ENCODE measurements at places on chromosomes 6 and 20.

- DNase-seq, result no peak
Observed at GRCh38 chr6:133337308-133337707, 96.2 kb downstream of the EYA4 start.

GRCh38 chr20:1526310-1526709 lies 31.2 kb downstream of the SIRPD start:
- no peak for DNase-seq

DNA sequence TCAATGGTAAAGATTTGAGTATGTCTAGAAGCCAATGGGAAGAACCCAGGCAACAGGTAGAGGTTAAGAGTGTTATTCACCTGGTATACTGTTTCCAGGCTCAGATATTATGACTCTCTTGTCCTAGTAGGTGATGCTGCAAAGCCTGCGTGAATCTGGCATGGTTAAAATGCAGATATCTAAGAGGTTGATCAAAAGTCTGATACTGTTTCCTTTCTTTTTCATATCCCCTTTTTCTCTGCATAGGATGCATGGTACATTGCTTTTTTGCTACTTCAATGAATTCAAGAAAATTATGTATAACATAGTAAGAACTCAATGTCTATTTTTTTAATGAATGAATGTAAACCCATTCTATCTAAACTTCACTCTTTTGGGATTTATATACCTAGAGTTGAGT lies 284.3 kb upstream of the KHDRBS2 start:
- no peak for DNase-seq

DNA sequence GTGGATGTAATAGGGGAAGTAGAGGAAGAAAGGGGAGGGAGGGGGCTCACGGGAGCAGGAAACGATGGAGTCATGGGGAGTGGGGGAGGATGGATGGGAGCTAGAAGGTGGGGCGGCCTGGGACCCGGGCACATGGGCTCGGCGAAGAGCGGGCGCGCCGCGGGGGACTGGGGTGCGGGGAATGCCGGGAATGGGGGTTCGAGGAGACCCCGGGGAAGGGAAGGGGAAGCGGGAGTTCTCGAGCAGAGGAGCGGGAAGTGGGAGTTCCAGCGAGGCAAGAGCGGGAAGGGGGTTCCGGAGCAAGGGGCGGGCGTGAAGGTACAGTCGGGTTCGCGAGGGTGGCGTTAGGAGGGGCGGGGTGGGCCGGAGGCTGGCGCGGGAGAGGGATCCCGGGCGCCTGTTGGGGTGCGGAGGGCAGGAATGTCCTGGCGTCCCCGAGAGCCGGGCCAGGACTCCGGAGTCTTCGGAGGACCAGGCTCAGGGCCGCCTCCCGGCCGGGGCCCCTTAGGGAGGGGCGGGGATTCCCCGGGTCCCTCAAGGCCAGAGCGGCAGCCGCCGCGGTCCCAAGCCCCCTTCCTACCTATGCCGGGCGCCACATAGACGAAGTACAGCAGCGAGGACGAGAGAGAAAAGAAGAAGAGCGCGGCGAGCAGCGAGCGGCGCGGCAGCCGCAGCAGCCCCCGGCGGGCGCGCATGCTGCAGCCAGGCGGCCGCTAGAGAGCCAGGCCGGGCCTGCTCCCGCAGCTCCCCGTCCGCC lies 504 bp downstream of the B4GALT5 start:
- DNase-seq, result peak; percentile 62

GRCh38 chr6:94052749-94053148 lies 633.4 kb upstream of the EPHA7 start:
- peak; percentile 35 for DNase-seq

DNA sequence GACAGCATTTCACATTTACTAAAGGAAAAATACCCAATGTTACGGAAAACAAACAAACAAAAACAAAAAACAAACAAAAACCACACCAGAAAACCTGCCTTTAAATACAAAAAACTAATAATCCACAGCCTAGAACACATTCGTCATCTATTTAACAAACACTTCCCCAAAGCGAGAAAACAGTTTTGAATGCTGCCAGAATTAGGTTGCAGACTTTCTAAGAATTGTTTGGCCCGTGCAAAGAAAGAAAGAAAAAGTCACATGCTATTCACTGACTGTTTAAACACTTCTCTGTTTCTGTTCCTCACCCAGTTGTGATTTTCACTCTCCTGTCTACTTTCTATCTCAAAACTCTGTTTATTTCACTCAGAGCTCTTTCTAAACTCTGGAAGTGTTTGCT lies 52.5 kb downstream of the BCAS1 start:
- DNase-seq, result no peak

DNA sequence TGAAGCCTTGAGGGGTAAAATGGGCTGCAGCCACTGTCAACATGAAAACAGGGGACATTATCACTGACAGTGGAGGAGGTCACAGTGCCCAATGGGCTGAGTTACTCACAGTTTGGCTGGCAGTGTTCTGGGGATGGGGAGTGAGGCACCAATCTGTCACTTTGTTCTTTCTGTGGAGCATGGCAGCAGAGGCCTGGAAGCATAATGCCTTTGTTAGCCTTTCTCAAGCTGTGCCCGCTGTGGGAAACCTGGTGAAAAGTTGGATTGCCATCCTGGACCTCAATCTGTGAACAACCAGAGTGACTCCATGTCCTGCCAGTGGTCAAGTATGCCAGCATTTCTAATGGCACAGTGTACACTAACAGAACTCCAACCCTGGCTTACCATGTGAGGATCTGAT lies 143.6 kb downstream of the OR2B2 start:
- no peak for DNase-seq

DNA sequence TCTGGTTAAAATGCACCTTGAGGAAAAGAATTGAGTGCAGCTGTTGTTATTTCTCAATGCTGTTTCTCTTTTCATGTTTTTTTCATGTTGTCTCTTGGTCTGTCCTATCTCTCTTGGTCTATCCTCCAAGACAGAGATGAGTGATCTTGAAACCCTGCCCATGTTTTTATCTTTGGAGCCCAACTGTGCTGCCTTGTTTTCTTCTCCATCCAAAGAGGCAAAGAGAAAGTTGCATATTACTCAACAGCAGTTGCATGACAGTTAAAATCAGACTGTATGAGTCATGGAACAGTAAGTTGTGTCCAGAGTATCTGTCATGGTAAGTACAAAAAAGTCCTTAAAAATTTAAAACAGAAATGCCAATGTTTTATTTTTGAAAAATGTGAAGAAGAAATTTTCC lies 26.2 kb downstream of the BCAS1 start:
- DNase-seq, result no peak

DNA sequence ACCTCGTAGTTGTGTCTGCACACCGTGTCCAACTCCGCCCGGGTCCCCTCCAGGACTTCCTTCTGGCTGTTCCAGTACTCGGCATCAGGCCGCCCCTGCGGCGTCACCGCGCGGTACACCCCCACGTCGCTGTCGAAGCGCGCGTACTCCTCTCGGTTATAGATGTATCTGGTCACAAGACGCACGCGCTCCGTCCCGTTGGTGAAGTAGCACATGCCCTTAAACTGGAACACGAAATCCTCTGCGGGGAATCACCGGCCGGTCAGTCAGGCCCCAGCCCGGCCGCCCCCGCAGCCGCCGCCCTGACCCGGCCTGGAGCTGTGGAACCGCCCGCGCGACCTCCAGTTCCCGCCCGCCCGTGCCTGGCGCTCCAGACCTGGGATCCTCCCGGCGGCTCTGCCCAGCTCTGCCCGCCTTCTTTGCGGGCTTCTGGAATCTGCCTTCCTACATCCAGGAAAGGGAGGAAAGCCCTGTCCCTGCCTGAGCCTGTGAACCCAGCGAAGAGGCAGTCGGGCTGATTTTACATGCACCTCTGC lies 1.6 kb downstream of the HLA-DQB1 start:
- DNase-seq, result no peak

Measured in COR-L47 (cell line).